NCI-H69 (cell line): ENCODE measurements at places on chromosomes 2 and 18.
A peak's percentile ranks its signal among the peaks of the same experiment; 100 is the strongest.

GRCh38 chr18:5543036-5543680 lies 639 bp downstream of the EPB41L3 start:
- peak; percentile 90 for DNase-seq

GRCh38 chr2:142716463-142717242 lies 160.8 kb upstream of the KYNU start:
- DNase-seq: no peak

DNA sequence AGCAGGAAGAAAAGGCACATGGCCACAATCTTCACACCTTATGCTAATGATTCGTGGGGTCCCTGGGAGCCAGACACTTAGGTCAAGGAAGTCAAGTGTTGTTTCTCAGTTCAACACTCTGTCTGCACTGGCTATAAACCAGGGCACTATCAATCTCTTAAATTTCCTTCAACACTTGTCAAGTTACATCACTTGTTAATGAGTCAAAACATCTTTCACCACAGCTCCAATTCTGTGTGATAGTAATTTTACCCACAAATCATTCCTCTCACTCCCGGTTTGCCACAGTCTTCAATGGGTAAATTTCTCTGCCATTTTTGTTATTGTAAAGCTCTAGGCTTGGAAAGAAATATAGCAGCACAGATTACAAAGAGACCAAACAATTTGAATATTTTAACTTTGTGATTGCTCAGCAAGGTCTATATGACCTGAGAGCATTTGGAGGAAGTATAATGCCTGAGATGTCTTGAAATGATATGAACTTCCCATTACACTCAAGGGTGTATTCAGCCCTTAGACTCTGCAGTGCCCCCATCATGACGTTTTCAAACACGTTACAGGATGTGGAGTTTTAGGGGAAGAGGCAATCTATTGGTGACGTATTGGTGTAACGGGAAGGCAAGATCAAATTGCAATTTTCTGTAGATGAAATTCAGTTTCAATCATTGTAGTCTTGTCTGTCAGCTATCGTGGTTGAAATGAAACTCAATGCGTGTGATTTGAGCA lies 78.7 kb downstream of the ICOS start:
- DNase-seq: no peak

GRCh38 chr18:60754413-60755009 lies 381.9 kb upstream of the MC4R start:
- DNase-seq: no peak

- peak; percentile 18 for DNase-seq
These were observed 2.6 kb upstream of the FAM136A start for GRCh38 chr2:70304498-70304897.

- DNase-seq: peak; percentile 88
These were observed 132.2 kb downstream of the DOCK10 start for GRCh38 chr2:224909885-224910573.

- peak; percentile 72 for DNase-seq
These were observed 27.0 kb downstream of the MFSD6 start for GRCh38 chr2:190435031-190435670.

- DNase-seq: peak; percentile 97
These were observed 39.4 kb upstream of the ZNF397 start for GRCh38 chr18:35201256-35201931.

GRCh38 chr18:9333441-9334328 lies 888 bp upstream of the TWSG1 start:
- peak; percentile 94 for DNase-seq

DNA sequence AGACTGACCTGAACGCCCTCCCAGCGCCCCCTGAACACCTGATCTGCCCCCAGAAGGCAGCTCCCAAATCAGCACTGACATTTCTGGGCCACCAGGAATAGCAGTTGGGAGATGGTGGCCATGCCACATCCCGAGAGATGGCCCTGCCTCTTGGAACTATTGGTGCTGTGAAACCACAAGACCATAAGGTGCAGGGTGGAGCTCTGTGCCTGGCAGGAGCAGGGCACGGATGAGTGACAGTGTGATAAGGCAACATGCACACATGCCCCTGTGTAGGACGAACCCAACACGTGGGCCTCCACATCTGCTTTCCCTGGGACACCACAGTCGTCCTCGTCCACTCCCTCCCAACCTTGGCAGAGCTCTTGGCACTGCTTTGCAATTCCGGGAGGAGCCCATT lies 26.9 kb downstream of the ANO7 start:
- no peak for DNase-seq

DNA sequence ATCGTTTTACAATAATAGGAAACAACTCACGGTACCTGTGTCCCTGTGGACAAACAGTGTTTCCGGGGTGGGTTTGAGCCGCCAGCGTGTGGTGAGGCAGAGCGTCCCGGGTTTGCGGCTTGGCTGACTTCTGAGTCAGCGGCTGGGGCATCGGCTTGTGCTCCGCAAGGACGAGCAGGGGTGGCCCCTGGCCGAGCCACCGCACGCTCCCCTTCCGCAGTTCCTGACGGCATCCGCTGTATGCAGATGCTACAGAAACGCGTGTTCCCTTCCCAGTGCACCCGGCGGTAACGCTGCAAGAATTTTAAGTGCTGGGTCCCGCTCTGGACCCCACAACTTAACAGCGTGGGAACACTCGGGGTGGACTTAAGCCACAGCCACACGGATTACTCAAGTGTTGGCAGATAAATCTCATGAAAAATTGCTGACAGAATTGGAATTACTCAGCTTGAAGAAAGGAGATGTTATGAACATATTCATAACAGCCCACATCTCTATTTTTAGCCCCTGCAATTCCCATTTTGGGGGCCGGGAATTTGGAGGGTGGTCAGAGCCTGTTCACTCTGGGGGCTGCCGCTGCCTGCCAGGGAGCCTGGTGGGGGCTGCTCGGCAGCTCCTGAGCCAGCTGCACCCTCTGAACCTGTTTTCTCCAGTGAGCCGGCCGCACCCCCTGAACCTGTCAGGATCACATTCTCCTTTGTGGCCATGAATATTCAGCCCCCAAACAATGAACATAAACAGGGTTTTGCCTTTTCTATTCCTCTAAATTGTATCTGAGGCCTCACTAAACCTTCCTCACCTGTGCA lies 12.6 kb upstream of the KCNG2 start:
- DNase-seq: no peak

DNA sequence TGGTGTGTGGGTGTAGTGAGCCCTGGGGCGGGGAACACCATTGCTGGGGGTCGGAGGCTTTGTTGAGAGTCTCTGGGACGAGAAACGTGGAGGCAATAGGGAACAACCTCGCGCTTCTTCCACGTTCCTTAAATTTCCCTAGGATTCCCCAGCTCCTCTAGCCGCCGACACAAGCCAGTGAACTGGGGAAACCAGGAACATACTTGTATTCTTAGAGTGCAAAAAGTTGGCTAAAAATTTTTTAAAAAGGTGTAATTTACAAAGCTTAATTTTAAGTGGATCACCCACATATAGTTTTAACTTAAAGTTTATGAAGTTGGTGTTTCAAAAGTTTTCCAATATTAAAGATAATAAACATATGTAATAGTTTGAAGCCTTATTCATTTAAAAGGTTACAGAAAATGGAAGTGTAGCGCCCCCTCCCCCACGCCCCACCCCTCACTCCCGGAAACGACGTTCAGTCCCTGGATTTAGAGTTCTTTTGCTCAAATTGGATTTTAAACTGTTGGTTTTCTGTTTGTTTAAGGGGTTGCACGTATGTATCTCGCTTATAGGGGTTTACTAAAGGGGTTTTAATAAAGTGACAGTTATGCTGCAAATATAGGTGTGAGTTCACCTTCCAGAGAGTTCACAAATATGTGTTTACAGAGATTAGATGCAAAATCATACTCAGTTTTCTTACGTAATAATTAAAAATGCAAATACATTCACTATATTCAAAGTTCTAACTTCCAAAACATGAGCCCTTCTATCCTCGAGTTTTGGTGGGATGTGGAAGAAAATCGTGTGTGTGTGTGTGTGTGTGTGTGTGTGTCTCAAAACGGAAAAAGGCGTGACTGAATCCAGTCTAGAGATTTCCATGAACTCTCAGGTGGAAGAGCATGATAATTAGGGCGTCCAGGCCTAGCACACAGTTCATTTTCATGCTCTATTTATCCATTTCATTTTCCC lies 872 bp downstream of the DSG2 start:
- DNase-seq: no peak

DNA sequence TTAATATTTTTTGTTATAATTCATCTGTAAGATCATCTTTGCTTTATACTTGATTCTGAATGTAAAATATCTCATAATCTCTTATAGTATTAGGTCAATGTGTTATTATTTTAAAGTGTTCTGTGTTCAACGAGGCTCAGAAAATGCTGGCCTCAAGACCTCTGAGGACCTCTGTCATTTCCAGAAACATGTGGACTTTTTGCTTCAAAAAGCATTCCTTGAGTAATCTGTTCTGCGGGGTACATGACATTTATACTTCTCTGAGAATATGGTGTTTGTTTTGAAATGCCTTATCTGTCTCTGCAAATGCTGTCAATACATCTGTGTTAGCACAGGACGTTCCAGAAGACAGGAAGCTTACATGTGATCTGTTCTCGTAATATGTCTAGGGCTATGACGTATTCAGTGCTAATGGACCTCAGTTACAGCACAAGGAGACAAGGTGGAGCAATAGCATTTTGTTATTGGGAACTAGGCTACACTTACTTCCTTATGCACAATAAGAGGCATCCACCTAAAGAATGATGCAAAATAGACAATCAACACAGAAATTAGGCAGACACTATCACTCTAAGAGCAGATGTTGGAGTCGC lies 37.6 kb upstream of the IL1RL1 start:
- no peak for DNase-seq

GRCh38 chr2:12068796-12069538 lies 322.5 kb downstream of the LPIN1 start:
- DNase-seq: no peak

GRCh38 chr2:229646186-229646723 lies 68.1 kb downstream of the DNER start:
- DNase-seq: no peak

- no peak for DNase-seq
These were observed 134.5 kb downstream of the ASB1 start for GRCh38 chr2:238561230-238561629.

DNA sequence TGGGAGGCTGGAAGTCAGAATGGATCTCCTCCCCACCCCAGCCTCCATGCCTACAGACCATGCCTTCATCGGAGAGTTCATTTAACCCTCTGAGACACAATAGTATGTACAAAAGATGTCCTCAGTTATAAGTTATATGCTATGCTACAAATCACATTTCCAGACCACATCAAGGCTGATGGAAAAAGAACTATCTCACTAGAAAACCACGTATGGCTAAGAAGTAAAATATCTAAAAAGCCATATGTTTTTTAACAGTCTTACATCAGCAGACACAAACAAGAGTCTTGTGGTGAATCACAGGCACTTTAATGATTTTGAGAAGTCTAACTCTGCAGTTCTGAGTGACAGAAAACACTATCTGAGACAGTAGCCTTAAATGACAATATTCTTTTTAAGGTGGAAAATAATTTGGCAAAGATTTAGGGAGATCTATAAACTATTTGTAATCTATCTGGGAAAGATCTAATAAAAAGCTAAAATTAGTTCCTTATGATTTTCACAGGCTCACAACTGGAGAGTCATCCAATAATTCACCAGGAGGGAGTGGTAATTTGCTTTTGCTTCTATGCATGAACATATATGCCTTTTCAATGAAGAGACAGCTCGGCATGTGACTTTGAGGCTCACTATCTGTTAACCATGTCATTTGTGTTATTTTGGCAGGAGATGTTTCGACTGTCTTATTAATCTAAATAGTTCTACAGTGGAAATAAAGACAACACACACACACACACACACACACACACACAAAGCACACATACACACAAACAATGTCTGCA lies 197.5 kb downstream of the IRS1 start:
- DNase-seq: no peak
